ENCODE measurements at places on chromosomes 11 and 22. TPM values are rescaled to one million over a fixed set of nuclear protein-coding genes. Genes with fewer than 3 reads are reported as not detected.

DNA sequence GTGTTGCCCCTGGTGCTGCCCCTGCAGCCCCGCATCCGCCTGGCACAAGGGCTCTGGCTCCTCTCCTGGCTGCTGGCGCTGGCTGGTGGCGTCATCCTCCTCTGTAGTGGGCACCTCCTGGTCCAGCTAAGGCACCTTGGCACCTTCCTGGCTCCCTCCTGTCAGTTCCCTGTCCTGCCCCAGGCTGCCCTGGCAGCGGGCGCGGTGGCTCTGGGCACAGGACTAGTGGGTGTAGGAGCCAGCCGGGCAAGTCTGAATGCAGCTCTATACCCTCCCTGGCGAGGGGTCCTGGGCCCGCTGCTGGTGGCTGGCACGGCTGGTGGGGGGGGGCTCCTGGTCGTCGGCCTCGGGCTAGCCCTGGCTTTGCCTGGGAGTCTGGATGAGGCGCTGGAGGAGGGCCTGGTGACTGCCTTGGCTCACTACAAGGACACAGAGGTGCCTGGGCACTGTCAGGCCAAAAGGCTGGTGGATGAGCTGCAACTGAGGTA is 278 bp downstream of the ROM1 start:
- DNase-seq, result no peak

Gene CABP2
- not detected for total RNA-seq

GRCh38 chr11:44246726-44247125 is 63.2 kb downstream of the ALX4 start:
- DNase-seq, result no peak

Gene OR51B4
- 0.23 TPM for total RNA-seq

All from mucosa of gallbladder (tissue), 1 donor.